ENCODE measurements at places on chromosomes 1 and 21.

DNA sequence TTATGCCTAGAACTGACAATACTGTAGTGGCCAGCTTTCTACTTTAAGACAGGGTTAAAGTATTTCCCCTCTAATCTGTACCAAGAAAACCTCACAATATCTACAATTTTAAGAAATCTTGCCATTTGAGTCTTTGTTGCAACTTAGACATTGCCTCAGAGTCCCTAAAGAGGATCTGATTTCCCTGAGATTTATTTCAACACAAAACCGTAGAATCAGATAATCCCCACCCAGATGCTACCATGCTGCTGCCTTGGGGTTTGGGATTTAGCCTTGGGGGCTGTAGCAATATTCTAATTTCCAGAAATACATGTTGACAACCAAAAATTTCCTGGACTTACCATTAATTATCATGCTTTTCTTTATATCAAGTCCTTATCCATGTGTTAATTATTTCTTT is 50.3 kb upstream of the DENND1B start:
- no peak for DNase-seq

DNA sequence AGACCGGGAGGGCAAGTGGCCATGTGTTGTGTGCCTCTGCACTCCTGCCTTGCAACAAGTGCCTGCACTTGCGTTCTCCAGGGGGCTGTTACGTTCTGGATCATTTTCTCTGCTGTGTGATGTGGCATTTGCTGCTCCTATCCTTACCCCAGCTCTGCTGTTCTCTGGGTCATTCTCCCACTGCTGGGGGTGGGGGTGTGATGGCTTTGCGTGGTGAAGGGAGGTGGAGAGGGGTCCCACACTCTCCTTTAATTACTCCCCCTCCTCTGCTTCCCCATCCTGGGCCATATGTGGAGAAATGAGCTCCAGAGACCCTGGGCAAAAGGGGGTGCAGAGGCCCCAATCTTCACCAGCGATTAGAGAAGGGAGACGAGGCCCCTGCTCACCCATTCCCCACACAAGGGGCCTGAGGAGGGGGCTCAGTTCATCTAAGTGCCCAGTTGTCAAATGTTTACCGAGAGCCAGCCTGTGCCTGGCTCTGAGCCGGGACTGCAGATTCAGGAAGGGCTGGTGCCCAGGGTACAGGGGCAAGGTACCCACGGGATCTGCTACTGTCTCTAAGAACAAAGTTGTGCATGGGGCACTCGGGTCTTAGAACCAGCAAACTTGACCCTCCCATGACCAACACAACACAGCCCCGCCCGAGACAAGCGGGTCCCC is 355.4 kb downstream of the PTPRU start:
- no peak for DNase-seq

DNA sequence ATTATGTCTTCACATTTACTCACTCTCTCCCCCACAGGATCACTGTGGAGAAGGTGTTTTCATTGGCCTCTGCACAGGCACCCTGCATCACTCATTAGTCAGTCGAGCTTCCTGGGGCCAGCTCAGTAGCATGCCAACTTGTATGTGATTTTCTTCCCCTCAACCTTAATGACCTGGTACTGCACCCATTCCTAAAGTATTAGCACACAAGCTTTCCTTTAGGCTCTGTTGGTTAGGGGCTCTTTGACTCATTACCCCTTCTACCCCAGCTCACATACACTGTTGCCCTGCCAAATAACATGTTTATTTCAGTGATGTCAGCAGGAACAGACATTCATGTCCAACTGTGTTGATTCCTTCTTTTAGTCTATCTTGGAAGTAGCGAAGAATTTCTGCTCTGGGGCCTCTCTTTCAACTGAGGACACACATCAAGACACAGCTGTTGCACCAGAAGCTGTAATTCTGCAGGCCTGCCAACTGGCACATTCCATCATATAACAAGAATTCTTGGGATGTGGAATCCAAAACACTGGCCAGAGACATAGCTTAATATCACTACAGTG is 603.5 kb upstream of the ADAMTS5 start:
- DNase-seq = no peak

DNA sequence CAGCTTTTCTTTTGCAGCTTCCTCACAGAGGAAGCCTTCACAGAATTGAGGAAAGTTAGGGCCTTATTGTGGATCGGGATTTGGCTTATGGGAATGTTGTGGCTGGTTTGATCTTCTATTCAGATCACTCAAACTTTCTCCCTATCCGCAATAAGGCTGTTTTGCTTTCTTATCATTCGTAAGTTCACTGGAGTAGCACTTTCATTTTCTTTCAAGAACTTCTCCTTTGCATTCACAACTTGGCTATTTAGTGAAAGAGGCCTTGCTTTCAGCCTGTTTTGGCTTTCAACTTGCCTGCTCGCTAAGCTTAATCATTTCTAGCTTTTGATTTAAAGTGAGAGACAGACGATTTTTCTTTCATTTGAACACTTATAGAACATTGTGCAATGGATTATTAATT is 181.9 kb upstream of the B3GALT2 start:
- no peak for DNase-seq

DNA sequence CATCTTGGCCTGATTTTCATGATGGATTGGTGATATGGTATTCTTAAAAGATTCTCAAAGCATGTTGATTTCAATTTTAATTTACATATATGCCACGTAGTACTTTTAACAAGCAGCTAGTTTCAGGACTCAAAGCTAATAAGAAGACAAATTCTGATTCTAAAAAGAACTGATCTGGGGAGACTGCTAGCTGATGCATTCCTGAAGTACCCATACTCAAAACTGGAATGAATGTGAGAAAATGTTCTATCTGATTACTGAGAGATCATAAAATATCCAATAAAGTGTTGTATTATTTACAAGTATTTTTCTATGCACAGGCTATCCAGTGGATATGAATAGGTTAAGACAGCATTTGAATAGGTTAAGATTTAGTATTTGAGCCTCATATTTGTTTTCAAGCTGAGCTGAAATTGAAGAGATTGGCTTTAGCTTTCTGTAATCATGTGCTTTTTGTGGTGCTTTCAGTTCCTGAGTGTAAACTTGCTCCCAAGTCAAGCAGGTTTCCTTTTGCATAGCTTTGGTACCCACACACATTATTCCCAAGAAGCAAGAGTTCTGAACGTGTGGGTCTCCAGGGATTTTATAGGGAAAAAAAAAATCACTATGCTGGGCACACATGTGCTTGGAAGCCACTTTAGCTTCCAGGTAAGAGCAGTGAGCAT is 114.1 kb downstream of the VPS13D start:
- no peak for DNase-seq

DNA sequence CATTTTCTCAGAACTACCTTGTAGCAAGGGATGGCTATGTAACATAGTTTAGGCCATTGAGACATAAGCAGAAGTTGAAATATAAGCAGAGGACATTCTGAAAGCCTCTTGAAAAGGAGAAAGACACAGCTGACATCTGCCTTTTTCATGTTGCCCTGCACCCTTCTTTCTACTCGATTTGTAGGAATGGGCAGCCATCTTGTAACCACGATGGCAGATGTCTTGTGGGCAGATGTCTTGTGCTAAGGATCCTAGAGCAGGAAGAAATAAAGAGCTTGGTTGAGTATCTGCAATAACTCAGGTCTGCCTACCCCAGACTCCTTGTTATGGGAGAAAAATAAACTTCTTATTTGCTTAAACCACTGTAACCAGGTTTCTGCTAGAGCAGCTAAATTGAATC is 351.0 kb downstream of the PDE4B start:
- DNase-seq = no peak

- DNase-seq = no peak
Observed at GRCh38 chr1:213186168-213186567, 135.1 kb downstream of the RPS6KC1 start.

DNA sequence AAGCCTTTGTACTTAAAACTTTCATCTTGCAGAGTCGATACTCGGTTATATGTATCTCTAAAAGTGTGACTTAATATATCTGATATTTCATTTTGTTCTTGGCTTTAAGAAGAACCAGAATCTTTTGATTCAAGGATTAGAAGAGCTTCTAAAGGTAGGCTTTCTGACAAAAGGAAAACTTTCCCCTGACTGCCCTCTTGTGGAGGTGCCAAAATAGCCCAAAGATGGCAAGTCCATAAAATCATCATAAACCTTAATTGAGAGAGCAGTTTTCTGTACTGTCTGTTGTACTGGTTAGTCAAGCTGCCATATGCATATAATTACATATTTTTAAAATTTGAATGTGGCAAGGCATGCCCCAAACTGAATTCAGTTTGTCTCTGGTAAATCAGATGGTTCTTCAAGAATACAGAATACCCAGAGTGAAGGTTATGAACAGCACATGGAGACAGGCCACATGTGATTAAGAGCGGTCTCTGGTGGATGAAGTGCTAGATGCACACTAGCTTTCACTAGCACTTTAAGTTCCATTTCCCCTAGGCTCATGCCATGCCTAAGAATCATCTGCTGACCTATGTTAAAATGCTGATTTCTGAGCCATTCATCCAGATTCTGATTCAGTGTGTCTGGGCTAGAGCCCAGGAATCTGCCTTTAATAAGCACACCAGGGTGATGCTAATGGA is 27.7 kb upstream of the ELAVL4 start:
- DNase-seq = no peak

GRCh38 chr1:199815947-199816346 is 211.6 kb upstream of the NR5A2 start:
- no peak for DNase-seq

DNA sequence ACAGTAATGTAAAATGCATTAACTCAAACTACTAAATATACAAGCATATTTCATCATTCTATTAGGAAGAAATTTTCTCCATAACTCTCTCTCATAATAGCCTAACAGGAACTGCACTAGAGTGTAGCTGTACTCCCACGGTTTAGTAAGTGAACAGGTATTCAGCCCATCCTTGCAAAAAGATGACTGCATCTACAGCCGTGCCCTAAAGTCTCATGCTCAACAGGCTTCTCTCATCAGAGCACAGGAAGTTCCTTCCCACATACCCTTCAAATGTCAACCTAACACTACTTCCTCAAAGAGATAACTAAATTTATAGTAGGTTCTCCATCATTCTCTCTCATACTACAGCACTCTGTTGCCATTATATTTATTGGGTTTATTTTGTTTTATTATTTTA is 251.6 kb downstream of the AKT3 start:
- DNase-seq = no peak

DNA sequence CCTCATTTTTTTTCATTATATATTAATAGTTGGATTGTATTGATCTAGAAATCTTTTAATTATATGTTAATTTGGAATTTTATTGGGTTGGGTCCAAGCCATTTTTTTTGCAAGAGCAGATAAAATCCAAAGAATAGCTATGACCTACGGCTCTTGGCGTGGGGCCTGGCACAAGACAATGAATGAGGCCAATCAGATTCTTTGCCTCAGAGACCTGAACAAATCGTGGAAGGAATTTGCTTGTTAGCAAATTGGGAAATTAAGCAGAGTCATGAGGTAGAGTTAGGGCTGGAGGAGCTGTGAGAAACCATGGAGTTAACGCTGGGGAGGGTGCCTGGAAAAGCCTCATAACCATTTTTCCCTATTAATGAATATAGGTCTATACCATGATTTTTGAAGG is 40.1 kb downstream of the CAMSAP2 start:
- DNase-seq = no peak

GRCh38 chr1:58439946-58440345 is 106.6 kb downstream of the OMA1 start:
- no peak for DNase-seq

DNA sequence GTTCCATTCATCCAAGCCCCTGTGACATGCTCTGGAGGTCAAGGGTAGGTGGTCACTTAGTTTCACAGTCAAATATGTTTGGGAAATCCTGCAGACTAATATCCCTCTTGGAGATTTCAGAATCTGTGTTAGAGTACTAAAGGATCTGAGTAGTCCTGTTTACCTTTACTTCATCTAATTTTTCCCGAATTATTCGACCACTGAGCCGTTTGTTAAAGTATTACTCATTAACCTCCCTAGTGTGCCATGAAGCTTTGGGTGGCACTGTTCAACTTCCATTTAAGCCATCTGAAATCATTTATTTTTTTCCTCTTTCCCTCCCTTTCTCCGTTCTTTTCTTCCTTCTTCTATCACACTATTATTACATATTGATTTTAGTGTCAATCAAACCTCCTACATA is 109.9 kb downstream of the NGF start:
- no peak for DNase-seq

DNA sequence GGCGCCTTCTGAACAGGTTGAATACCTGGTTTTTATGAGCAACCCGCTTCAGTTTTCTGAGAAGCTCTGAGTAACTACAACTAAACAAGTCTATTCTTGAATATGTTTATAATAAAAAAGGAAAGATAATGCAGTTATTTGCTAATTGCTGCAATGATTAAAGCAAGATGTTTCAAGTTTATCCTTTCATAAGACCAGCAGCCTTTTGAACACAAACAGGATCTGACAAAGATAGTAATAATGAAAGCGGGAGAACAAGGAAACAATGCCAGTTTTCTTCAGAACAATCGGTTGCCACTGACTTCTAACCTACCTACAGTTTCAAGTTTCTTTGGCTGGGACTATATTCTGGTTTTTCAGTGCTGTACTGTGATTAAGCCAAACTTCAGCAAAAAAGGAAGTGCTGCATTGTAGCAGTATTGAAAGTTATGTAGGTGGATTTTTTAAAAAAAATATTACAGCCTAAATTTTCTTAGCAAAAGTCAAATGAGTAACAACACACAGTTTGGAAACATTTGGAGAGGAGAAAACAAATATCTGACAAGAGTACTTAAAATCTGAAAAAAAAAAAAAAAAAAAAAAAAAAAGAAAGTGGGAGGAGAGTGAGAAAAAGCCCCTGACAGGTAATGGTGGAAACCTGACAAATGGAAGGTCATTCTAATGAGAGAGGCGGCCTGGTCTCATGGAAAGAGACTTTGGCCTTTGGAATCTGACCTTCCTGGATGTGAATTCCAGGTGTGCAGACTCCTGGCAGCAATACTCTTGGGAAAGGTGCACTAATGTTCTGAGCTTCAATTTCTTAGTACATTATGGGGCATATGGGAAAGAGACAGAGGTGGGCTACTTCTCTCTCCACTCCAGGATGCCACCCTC is 11.4 kb downstream of the KCNJ15 start:
- no peak for DNase-seq

DNA sequence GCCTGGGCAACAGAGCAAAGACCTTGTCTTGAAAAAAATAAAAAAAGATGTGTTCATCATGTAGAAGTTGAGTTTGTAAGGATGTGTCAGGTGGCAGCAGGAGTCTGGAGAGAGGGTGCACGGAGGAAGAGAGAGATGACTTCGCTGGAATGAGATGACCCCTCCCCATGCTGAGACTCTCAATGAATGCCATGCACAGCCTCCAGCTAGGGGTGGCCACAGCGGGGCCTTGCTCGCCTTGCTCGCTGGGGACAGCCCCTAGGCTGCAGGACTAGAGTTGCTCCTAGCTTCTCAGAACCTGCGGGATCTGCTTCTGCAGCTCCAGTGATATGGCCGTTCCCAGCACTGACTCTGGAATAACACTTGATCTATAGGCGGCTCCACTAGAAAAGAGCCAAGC is 6.6 kb upstream of the C2CD2 start:
- no peak for DNase-seq
